ENCODE measurements at places on chromosomes 6 and 20.

DNA sequence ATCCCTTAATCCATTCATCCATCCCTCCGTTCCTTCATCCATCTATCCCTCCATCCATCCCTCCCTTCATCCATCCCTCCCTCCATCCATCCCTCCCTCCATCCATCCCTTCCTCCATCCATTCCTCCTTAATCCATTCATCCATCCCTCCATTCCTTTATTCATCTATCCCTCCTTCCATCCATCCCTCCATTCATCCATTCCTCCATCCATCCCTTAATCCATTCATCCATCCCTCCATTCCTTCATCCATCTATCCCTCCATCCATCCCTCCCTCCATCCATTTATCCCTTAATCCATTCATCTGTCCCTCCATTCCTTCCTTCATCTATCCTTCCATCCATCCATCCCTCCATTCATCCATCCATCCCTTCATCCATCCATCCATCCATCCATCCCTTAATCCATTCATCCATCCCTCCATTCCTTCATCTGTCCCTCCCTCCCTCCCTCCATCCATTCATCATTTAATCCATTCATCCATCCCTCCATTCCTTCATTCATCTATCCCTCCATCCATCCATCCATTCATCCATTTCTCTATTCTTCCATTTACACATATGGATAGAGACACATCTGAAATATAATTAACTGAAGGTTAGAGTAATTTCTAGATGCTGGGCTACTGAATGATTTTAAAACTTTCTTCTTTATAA, 100.9 kb downstream of the TSHZ2 start:
- no peak for DNase-seq

GRCh38 chr20:35299780-35300179, 7.6 kb upstream of the FAM83C start:
- DNase-seq: no peak

DNA sequence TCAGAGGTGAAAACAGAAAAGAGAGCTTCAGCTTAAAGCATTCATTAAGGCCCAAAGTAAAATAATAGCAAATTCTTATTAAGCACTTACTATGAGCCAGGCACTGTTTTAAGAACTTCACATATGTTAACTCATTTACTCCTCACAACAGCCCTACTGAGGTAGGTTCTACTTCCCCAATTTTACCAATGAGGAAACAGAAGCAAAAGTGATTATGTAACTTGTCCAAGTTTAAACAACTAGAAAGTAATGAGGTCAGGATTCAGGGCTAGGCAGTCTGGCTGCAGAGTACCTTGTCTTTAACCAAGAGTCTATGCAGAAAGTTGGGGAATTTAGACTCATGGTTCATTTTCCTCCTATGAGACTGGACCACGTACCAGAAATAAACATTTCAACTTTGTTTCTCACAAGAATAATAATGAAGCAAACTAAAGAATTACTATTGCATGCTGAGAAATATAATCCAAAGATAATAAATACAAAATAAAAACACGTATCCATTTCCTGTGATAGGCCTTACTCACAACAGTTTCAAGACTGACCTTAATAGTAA, 3.8 kb downstream of the COL21A1 start:
- no peak for DNase-seq

- no peak for DNase-seq
Observed at GRCh38 chr20:47127546-47127945, 229.0 kb downstream of the ZMYND8 start.

DNA sequence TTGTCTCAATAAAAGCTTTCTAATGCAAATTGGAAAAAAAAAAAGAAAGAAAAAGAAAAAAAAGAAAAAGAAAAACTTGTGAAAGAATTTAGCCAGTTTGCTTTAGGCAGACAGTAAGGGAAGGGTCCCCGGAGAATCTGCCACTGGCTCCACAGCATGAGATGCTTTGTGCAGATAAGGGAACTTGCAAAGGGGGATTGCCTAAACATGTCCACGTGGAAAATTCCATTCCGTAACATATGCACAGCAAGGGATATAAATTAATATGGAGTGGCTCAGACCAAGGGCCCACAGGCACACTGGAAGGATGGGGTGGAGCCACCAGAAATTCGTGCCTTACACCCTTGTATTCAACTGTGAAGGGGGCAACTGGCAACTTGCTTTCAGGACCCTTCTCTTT, 45.4 kb downstream of the MKKS start:
- no peak for DNase-seq

GRCh38 chr6:75657327-75657726, 55.6 kb downstream of the SENP6 start:
- no peak for DNase-seq

GRCh38 chr6:63475707-63476106, 96.6 kb upstream of the LOC128125822 start:
- no peak for DNase-seq

- no peak for DNase-seq
Observed at GRCh38 chr6:41600499-41601247, 37.6 kb upstream of the MDFI start.

DNA sequence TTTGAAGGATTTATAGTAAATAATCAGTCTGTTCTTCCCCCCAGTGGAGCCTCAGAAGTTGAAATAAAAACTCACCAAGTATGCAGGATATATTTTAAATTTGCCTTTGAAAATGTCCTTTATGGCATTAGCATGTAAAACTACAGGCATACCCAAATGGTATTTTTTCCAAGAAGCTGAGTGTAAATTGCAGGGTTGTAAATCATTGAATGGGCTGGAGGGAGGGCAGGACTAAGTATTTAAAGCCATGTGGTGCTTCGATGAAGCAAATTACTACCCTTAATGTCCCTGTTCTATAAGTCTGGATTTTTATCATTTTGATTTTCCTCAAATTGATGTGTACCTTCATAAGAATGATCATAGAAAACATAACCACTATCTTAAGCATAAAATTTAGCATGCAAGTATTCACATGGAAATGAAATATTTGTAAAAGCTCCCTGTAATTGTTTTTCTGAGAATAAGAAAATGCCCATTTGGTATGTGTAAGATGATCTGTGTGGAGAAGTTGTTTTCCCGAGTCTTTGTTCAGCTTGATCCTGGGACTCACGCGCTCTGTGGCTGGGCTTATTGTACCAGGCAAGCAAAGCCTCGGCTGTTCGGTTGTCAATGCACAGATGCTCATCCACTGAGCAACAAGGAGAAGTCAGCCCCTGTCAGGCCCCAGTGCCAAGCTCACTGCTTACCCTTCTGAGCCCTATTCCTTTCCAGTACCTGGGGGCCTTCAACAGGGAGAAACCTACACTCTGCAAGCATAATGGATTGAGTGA, 66.7 kb downstream of the CD164 start:
- DNase-seq: no peak

Measured in SHP77 treated with DMSO at 0.1 percent for 48 hours (cell line).